Tibial artery (tissue), 4 donors: ENCODE measurements at places on chromosomes 16 and 17.

GRCh38 chr17:66944351-66945146 lies 20.0 kb upstream of the CACNG4 start:
- no peaks in the 10 kb centered on the region for H3K36me3 ChIP-seq
- DNase-seq, result no peak
- H3K4me1 ChIP-seq, result no peaks in the 10 kb centered on the region
- H3K4me3 ChIP-seq, result no peak overlapping the region
- H3K27ac ChIP-seq, result no peak overlapping the region

DNA sequence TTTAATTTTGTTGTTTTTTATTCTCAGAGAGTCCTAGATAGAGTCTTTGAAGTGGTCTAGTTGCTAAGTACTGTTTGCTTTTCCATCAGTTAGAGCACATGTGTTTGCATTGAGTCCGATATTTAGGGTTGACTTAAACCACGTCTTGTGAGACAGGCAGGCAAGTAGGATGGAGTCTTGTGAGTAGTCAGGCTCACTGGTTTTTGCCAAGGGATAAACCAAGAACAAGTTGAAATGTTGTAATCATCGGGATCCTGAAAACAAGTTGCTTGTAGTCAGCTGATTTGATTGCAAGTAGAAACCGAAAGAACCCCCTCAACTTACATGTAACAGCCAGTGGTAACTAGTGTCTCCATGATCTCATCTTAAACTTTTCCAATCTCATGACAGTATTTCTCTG lies 17.2 kb downstream of the ATP6V0A1 start:
- H3K27me3 ChIP-seq, result no peaks in the 10 kb centered on the region
- H3K27ac ChIP-seq, result no peak overlapping the region
- H3K36me3 ChIP-seq, result peaks cover 74% of the 10 kb centered on the region
- DNase-seq, result no peak
- H3K4me1 ChIP-seq, result no peaks in the 10 kb centered on the region

- no peak for DNase-seq
- no peak overlapping the region for H3K4me3 ChIP-seq
- H3K4me1 ChIP-seq, result no peaks in the 10 kb centered on the region
- H3K27ac ChIP-seq, result no peak overlapping the region
- no peaks in the 10 kb centered on the region for H3K27me3 ChIP-seq
Observed at GRCh38 chr17:34110315-34110714, 144.8 kb upstream of the CCL2 start.

DNA sequence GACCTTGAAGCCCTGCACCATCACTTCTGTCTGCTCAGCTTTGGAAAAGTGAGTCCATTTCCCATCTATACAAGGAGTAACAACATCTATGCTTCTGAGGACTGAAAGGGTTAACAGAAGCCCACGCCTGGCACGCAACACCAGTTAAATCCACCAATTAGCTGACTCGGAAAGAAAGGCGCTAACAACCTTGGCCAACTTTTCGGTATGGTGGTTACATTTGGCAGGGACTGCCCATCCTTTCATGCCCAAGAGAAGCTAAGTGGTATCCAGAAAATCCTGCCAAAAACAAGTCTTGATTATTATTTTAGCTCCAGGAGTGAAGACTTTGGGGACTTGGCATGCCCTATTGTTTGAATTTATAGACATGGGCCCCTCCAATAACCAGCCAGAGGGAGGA lies 202.3 kb upstream of the RPL38 start:
- H3K4me1 ChIP-seq, result no peaks in the 10 kb centered on the region
- no peak overlapping the region for H3K4me3 ChIP-seq
- H3K27ac ChIP-seq, result no peak overlapping the region
- H3K36me3 ChIP-seq, result no peaks in the 10 kb centered on the region
- H3K27me3 ChIP-seq, result peaks cover 41% of the 10 kb centered on the region

- no peak overlapping the region for H3K4me3 ChIP-seq
- peaks cover 47% of the 10 kb centered on the region for H3K36me3 ChIP-seq
- no peak overlapping the region for H3K27ac ChIP-seq
- H3K4me1 ChIP-seq, result no peaks in the 10 kb centered on the region
- H3K27me3 ChIP-seq, result no peaks in the 10 kb centered on the region
Observed at GRCh38 chr16:88005181-88005581, 53.9 kb downstream of the BANP start.
